ENCODE measurements at places on chromosomes 1 and 21.

DNA sequence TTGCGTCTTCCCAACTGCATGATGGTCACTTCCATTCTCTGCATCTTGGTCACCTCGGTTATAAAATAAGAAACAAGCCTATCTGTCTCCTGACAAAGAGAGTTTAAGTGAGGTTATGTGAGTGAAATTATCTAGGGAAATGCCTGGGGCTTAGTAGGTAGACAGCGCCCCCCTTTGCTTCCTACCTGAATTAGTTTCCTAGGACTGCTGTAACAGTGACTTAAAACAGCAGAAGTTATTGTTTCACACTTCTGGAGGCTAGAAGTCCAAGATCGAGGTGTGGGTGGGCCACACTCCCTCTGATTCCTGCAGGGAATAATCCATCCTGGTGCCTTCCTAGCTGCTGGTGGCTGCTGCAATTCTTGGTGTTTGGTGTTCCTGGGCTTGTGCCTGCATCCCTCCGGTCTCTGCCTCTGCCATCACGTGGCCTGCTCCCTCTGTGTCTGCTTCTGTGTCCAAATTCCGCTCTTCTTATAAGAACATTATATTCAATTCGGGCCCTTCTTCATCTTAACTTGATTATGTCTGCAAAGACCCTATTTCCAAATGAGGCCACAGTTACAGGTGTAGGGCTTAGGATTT, 92.6 kb downstream of the IGSF21 start:
- no peak for DNase-seq

DNA sequence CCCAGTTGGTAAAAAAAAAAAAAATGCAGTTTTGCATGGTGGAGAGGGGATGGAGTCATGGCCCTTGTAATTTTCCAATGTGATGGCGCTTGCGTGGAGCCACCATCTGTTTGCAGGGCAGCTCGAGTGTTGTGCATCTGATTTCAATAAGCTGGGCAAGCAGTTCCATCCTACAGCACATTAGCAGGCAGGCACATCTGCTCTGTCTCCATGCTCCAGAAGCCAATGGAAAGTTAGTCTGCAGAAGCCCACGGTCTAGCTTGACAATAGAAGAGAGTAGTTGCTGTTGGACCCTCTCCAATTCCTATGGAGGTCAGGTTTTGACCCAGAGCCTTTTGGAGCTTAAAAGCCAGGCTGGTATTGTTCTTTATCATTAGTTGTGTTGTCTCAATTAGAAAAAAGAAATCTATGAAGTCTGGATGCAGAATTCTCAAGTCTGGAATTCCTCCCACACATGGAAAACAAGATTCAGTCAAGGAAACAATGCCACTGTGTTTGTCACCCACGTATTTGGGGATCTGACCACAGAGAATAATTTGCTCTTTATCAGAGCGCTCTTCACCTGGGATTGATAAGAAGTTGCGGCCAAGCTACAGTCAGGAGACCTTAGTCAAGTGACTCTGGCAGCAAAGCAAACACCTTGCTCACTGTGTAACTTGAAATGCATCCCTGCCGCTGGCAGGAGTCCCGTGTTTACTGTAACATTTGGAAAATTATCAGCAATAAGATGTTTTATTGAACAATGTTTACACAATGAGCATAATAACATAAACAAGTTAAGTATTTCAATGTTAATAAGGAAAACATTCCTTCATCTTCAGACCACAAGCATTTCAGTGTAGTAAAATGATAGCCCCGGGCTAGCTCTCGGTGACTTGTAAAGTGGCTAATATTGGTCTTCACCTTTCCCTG, 20.7 kb downstream of the NGF start:
- peak; percentile 18 for DNase-seq

GRCh38 chr1:175355414-175355813, 162.8 kb upstream of the KIAA0040 start:
- no peak for DNase-seq

- no peak for DNase-seq
Measured at GRCh38 chr1:186974774-186975181, 146.0 kb downstream of the PLA2G4A start.

- no peak for DNase-seq
Measured at GRCh38 chr1:16110884-16111283, 37.4 kb upstream of the FAM131C start.

GRCh38 chr1:46404482-46405196, 10.5 kb downstream of the FAAH start:
- DNase-seq, result no peak

DNA sequence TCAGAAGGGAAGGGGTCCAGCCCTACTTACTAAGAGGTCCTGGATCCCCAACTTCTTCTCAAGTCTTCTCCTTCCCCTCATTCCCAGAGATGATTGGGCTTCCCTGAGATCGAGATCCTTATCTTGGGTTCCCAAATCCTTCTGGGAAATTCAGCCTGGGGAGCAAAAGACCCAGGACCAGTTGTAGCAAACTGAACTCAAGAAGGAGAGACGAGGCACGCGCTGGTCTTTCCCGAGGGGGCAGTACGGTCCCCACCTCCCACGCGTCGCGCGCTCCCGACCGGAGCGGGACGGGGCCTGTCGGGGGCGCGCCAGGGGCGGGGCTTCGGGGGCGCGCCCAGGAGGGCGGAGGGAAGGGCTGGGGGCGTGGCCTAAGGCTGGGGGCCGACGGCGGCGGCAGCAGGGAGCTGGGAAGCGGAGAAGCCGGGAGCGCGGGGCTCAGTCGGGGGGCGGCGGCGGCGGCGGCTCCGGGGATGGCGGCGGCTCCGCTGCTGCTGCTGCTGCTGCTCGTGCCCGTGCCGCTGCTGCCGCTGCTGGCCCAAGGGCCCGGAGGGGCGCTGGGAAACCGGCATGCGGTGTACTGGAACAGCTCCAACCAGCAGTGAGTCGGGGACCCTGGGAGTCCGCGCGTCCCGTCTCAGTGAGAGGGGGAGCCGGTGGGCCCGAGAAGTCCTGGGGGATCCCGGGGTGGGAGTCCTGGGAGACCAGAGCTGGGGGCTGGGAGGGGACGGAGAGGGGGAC, at the start of gene EFNA3:
TSS of gene EFNA3 (plus strand) at position 369 of the 741 bp plus-strand sequence. CDS start at position 474, 105 bp downstream.
- peak; percentile 50 for DNase-seq

DNA sequence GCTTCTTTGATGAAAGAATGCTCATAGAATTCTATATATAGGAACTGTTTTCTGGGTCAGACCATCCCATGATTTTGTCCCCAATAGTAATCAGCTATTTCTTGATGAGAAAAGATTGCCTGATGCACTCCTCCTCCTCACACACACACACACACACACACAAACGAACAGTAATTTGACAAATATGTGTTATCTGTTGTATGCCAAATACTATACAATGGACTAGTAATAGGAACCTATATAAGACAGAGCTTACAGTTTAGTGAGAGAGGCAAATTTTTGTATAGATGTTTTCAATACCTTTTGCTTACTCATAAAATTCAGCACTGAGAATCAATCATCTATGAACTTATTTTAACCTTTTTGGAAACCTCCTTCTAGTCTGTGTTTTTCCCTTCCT, 76.8 kb downstream of the PLA2G4A start:
- DNase-seq, result no peak

- DNase-seq, result no peak
Measured at GRCh38 chr1:187374082-187374481, 545.3 kb downstream of the PLA2G4A start.

DNA sequence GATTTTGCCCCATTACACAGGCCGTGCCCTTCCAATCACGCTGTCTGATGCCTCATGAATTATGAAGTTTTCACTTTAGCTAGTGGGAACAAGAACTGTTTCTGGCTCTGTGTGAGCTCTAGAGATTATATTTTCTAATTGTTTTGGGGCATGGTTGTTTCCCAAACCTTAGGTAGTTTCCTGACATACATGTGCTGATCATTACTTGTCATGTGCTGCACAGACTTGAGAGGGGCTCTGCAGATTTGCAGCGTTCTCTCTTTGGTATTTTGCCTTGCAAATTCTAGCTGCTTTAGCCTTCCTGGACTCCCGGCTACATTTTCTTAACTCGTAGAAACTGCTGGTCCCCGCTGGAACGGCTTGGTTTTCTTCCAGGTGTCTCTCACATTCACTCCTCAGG, 142.1 kb upstream of the IVNS1ABP start:
- DNase-seq, result no peak

- DNase-seq, result no peak
Measured at GRCh38 chr1:47562799-47563198, 125.0 kb downstream of the FOXD2 start.

DNA sequence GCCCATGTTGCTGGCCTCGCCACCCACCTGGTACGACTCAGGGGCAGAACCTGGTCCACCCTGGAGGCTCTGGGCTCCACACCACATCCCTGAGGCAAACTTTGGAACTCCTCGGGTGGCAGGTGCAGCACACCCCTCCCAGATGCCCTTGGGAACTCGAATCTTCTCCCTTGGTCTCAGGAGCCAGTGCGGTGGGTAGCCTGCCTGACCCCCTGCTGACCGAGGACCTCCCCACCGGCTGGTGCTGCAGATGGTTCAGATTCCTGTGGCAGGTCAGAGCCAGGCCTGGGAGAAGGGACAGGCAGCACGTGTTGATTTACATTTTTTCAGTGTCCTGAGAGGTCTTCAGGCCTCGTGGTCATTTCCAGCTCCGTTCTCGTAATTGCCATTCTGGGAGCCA, 6.3 kb upstream of the CFAP410 start:
- DNase-seq, result no peak

DNA sequence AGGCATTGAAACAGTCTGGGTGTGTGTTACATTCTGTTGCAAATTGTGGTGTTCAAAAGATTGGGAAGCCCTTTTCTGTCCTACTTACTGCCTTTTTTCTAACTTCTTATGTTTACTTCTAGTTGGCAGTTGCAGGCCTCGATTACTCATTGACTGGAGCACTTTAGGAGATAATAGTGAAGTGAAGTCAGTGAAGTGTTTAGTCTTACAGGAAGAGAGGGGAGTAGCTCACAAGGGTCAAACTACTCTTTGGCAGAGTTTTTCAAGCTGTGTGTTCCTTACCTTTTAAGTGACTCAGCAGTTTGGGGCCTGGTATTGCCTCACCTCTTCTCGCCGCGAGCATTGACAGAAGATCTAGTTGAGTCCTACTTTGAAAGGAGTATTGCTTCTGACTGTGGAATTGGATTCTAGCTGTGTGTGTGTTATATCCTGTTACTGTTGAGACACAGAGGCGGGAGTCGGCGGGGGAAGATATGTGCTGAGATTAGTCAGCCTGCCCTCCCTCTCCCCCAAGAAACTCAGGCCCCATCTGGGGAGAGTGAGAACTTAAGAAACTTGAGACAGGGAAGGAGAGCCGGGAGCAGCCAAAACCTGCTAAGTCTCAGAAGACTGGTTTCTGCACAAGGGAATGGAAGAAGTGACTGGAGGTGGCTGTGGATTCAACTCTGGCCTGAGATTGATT, 19.3 kb downstream of the AHCYL1 start:
- peak; percentile 82 for DNase-seq

DNA sequence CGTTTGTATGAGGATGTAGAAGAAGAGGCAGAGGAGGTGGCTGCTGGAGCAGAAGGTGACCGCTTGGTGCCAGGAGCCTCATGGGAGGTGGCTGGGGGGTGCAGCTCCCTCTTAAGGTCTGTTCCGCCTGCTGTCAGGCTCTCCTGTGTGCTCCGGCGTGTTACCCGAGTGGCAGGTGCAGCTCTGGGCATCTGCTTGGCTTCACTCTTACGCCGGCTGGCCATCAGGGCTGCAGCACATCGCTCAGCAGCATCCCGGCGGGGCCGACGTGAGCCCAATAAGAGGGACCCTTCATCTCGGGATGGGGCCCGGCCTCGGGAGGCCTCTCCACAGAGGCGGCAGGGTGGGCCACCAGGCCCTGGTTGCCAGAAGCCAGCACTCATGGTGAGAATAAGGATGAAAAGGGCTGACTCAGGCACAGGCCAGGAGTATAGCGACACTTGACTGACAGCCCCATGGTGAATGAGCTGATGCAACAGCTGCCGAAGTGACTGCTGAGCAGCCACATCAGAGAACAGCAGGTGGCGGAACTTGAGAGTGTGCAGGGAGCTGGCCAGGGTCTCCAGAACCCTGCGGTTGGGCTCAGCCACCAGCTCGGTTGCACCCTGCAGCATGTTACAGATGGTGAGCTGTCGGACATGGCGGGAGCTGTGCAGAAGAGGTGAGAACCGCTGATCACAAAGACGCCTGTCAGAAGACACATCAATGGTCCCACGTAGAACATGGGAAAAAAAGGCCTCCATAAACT, 17.5 kb downstream of the LRRC41 start:
- no peak for DNase-seq

DNA sequence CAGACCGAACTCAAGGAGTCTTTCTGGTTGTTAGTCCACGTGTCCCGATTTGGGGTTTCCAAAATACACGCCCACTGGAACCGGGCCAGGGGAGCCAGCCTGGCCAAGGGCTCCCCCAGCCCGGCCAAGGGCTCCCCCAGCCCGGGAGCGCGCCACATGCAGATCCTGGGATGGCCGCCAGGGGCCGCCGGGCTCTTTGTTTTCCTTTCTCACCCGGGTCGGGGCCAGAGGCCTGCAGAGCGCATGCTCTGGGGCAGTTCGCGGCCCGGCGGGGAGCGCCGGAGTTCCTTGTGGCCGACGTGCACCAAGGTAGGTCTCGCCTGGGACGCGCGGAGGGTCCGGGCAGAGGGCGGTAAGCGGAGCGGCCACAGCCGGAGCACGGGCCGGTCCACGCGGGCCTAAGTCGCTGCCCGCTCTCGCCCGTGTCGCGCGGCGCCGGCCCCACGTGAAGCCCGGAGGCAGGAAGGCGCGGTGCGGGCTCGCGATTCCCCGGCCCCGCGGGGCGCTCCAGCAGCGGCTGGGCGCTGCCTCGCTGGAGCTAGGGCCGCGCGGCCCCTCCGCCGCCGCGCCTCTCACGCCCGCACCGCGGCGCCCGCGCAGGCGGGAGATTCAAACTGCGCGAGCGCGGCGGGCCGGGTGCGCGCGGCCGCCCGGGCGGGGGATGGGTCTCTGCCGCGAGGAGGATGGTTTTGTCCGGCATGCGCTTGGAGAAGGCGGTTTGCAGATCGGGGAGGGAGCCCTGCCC, 12.3 kb downstream of the RCC1 start:
- DNase-seq, result peak; percentile 91

GRCh38 chr1:225396357-225396756, 31.5 kb downstream of the LBR start:
- DNase-seq, result no peak

Data from body of pancreas (tissue), 4 donors.